Suppressor macrophage treated with lipopolysaccharide for 4 hours (primary cell): ENCODE measurements at places on chromosomes 11 and 22.

GRCh38 chr11:86197448-86197847, 47.1 kb upstream of the EED start:
- DNase-seq: no peak

- DNase-seq: no peak
Measured at GRCh38 chr11:126319374-126319740, 15.5 kb downstream of the DCPS start.

DNA sequence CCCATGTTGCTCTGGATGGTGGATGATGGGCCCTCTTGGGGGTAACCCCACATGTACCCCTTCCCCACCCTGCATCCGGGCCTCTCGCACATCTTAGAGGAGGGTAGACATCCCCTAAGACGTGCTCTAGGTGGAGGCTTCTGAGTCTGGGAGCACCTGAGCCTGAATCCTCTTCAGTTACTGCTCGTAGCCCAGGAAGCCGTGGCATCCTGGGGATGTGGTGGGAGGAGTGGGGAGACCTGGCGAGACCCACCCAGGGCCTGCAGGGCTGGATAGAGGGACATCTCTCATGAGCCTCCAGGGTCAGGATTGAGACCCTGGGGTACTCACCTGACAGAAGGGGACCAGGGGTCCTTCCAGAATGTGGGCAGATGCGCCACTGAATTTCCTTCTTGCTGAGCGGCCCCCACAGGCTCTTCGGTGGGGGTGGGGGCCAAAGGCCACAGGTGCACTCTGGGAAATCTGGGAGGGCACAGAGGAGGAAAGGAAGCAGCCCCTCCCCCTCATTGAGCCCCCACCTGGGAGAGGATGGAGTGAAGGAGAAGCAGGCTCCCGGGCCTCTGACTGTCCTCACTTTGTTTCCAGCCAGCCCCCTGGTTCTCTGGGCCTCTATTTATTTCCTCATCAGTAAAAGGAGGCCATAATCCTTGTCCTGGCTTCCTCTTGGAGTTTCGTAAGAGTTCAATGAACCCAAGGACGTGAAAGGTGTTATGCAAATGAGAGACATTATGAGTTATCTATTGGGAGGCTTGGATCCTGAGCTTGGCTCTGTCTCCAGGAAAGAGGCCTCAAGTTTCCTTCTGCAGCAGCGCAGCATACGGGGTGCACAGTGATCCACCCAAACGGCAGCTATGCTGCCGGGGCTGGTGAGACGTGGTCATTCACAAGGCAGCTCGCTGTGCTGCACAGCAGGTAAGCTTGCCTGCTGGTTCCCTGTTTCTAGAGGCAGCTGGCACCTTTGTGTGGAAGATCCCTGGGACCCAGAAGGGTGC, 31.2 kb downstream of the KCNJ4 start:
- no peak for DNase-seq

GRCh38 chr11:33001751-33002542, 13.7 kb upstream of the DEPDC7 start:
- DNase-seq: no peak

DNA sequence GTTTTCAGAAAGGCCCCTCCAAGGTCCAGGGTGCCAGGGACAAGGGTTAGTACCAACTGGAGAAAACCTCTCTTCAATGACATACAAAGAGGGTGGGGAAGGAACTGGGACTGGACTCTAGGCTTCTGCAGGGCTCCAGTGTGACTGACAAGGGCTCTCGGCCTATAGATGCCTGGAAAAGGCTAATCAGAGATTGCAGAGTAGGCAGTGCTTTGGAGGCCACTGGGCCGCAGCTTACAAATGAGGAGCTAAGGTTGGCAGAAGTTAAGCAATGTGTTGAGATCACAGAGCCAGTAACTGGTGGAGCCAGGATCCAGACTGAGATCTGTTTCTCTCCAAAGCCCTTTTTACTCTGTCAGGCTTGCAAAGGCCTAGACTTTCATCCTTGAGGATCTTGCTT, 7.4 kb upstream of the DGKZ start:
- DNase-seq: peak; percentile 67
